ENCODE measurements at places on chromosomes 11 and 22. TPM values are rescaled to one million over a fixed set of nuclear protein-coding genes. Genes with fewer than 3 reads are reported as not detected.

DNA sequence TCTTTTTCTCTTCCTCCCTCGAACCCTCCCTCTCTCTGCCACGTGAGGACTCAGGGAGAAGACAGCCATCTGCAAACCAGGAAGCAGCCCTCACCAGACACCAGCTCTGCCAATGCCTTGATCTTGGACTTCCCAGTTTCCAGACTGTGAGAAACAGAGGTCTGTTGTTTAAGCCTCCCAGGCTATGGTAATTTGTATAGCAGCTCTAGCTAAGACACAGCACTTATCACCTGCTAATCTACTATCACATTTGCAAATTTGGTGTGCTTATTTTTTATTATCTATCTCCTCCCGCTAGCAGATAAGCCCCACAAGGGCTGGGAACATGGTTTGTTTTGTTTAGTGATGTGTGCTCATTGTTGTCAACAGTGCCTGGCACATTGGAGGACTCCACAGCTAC lies 124.8 kb upstream of the OPCML start:
- DNase-seq = no peak

The SMC1B gene
- 0.17 TPM for total RNA-seq

DNA sequence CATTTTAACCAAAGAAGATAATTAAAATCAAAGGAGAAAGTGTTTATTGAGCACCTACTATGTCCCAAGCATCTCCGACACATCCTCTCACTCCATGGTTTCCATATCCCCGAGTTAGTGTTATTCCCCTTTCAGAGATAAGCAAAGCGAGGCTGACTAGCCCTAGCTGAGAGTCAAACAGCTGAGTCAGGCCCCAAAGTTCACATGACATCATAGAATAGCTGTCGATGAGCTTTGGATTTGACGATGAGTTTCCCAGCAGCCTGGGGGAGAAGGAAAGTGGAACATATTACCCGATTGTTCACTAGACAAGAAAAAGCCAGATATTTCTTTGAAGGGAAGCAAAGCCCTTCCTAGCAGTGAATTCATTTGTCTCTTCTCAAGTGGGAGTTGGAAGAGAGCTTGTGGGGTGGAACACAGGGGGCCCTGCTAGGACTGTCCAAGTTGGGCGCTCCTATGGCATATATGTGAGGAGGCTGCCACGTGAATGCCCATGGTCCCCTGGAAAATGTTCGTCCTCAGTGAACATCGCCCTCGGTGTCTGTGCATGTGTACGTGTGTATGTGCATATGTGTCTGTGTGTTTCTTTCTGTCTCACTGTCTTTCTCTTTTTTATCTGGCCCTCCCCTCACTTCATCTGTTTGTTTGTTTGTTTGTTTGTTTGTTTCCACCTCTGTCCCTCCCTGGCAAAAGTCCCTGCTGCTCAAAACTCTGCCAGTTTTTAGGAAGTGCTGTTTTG lies 493 bp upstream of the CYTH4 start:
- no peak for DNase-seq

DNA sequence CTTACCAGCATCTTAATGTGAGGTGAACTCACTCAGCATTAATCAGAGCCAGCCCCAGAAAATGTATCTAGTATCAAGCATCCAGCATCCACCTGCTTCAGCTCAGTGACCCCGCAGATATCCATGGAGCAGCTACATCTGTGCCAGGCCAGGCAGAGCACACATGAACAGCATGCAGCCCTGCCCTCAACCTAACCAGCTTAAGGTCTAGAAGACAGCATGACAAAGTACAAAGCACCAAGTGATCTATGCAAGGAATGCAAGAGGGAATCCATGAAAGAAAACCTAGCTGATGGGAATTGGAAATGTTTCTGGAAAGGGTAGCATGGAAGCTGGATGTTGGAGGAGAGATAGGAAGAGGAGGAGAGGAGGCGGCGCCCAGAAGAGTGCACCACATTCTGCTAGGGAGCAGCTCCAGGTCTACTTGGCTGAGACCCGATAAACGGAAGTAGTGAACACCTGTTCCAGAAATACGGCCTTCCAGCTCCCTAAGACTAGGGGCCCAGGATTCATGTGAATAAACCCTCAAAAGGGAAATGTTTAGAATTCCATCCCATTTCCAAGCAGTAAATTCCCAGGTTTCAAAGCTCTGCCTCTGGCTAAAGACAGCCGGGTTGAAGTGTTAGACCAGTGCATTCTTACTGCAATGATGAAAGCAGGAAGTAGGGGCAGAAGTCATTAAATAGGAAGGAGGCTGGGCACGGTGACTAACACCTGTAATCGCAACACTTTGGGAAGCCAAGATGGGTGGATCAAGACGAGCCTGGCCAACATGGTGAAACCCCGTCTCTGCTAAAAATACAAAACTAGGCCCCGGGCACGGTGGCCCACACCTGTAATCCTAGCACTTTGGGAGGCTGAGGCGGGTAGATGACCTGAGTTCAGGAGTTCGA lies 23.5 kb upstream of the L3MBTL2 start:
- DNase-seq = no peak

DNA sequence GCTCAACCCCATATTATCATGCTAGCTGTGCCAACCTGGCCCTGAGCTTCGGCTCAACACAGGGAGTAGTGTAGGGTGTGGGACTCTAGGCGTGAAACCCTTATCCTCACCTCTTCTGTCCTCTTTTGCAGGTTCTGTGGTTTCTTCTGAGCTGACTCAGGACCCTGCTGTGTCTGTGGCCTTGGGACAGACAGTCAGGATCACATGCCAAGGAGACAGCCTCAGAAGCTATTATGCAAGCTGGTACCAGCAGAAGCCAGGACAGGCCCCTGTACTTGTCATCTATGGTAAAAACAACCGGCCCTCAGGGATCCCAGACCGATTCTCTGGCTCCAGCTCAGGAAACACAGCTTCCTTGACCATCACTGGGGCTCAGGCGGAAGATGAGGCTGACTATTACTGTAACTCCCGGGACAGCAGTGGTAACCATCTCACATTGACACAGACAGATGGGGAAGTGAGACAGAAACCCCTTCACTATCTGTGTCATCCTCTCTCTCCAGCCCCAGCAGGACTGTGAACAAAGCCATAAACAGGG lies 76.4 kb downstream of the GGTLC2 start:
- DNase-seq = no peak

GRCh38 chr22:16955678-16956210 lies 52.3 kb downstream of the GAB4 start:
- no peak for DNase-seq

The C11orf16 gene
- total RNA-seq = not detected

The PPP6R3 gene
- total RNA-seq = 136 TPM

GRCh38 chr11:69204941-69205742 lies 49.4 kb downstream of the SMIM38 start:
- no peak for DNase-seq

DNA sequence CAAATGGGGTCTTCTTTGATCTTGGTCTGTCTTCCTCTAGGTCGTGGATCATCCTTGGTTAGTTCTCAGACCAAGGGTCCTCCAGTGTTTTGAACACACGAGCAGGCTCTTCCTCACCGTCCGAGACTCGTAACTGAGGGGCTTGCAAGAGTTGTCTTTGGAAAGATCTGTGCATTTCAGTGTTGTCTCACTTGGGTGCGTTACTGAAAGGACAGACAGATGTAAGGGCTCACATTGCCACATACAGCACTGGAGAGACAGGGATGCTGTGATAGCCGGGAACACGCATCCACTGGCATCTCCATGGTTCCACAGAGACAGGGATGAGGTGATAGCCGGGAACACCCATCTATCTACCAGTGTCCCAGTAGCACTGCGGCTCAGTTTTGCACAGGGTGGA lies 15.7 kb downstream of the GLB1L2 start:
- no peak for DNase-seq

DNA sequence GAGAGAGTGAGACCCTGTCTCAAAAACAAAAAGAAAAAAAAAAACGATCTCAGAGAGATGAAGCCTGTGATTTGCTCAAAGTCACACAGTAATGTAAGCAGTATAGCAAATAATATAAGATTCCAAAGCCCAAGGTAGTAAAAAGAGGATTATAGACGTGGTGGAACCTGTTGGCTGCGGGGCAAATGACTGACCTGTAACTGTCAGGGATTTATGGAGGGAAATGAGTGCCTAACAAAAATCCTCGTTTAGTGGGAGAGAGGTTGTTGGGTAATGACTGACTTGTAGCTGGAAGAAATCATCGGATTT lies 723 bp upstream of the CLP1 start:
- no peak for DNase-seq

The ART1 gene
- not detected for total RNA-seq

GRCh38 chr11:71170624-71171423 lies 81.6 kb downstream of the SHANK2 start:
- DNase-seq = no peak

DNA sequence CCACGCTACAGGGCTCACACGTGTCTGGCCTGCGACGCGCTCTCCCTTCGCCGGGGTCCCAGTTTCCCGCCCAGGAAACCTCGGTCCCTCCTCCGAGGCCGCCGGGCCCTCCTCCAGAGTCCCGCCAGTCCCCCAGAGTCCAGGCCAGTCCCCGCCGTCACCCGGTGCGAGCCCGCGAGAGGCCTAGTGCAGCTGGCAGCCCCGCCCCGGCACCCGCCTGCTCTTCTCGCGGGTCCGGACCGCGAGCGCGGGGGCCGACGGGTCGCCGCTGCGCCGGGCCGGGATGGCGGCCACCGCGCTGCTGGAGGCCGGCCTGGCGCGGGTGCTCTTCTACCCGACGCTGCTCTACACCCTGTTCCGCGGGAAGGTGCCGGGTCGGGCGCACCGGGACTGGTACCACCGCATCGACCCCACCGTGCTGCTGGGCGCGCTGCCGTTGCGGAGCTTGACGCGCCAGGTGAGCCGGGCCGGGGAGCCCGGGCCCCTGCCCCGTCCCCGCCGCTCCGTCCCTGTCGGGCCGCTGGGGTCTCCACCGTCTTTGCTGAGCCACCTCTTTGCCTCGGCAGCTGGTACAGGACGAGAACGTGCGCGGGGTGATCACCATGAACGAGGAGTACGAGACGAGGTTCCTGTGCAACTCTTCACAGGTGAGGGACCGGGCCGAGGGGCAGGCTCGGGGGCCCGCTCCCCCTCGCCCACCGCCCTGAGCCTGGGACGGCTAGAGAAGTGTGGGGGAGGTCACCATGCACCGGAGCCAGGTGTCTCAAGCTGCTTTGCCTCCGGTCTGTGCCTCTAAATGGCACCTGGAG lies at the start of gene PTPMT1:
Gene PTPMT1 (plus strand): TSS at position 260 of the 809 bp plus-strand sequence. CDS start 24 bp downstream, at position 284.
- DNase-seq = peak; percentile 51

GRCh38 chr11:92550411-92550810 lies 325.8 kb downstream of the FAT3 start:
- DNase-seq = no peak

- DNase-seq = no peak
Observed at GRCh38 chr22:27404441-27404840, 397.1 kb downstream of the MN1 start.

The PANX2 gene
- total RNA-seq = not detected

The KCNK4 gene
- total RNA-seq = 0.50 TPM

The MYOD1 gene
- not detected for total RNA-seq

- DNase-seq = no peak
Observed at GRCh38 chr22:32531931-32532819, 57.6 kb downstream of the FBXO7 start.

The TIGD3 gene
- 0.45 TPM for total RNA-seq

- DNase-seq = no peak
Observed at GRCh38 chr11:3665336-3666022, 5.7 kb downstream of the CHRNA10 start.
